ENCODE measurements at places on chromosomes 3 and 15. TPM values are rescaled to one million over a fixed set of nuclear protein-coding genes. Genes with fewer than 3 reads are reported as not detected.

Gene EPHB3
- 6.3 TPM for total RNA-seq

Gene STRIT1
- total RNA-seq: 0.33 TPM

Gene PPP2R3A
- 12.9 TPM for total RNA-seq

Gene C3orf22
- not detected for total RNA-seq
